ENCODE measurements at places on chromosomes 1 and 21.

GRCh38 chr21:46077674-46078101 lies 20.2 kb upstream of the COL6A2 start:
- no peak for DNase-seq

DNA sequence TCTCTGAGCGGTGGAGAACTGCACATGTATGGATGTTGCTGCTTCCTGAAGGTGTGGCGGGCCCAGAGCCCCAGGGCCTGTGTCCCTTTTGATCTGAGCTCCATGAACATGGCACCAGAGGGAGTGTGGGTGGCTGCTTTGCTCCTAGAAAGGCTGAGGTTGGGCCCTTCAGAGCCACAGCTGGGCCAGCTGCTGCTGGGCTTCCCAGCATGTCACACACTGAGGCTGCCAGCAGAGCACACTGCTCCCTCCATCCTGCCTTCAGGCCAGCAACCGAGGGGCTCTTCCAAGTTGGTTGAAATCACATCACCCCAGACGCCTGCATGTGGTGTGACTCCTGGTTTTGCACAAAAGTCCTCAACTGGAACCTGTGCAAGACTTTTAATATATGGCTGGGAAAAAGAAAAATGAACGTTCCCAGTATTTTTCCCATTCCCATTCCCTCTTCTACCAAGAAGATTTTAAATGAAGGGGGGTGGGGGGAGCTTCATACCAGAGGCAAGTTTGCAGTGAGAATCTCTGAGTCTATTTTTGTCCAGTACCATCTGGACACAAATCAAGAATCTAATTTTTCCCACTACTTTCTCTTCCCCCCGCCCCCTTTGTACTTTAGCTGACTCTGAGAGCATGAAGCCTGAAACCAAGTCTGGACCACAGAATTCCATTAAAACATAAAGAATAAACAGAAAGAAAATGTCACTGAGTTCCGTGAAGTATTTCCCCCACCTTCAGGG lies 26.2 kb upstream of the NGF start:
- no peak for DNase-seq

DNA sequence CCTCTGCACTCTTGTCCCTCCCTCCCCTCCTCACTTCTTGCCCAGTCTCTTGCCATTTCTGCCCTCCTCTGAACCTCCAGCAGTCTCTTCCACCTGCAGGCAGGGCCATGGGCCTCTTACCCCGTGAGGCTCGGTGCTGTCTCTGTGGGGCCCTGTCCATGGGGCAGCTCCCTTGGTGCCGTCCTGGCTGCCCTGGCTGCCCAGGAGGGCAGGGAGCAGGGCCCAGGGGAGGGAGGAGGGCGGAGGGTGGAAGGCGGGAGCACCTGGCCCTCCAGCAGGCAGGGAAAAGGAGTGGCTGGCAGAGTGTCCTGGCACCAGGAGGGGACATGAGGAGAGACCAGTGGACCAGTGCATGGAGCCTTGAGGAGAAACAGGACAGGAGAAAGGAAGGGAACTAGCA lies at the start of gene RORC:
Gene RORC (minus strand): TSS at position 198 of the 400 bp plus-strand sequence. CDS start 38 bp downstream, at position 160.
- no peak for DNase-seq

DNA sequence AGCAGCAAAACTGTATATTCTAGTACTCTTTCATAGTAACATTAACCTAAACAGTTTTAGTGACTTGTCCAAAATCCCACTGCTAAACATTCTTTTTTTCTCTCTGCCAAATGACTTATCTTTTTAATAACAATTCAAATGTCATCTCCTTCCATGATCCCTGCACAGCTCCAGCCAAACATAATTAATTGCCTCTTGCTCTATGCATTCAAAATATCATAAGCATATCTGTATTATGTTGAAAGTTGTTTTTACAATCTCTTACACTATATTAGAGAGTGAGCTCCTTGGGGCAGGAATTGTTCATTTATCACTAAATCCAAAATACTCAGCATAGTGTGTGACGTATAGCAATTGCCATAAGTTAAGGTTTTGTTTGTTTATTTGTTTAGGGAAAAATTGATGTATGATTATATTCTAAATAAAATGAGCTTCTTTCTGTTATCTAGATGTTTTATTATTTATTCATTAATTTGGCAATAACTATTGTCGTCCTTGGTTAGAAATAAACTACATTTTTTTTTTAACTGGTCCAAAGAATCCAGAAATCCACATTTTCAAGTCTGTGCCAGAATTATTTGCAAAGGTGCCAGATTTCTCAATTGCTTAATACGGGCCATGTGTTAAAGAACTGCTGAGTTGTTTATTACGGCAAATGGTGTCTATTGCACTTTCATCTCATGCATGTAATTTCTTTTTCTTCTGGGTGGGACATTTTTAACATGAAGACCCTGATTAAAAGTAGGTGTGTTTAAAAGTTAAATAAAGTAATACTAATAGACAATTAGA lies 577.2 kb upstream of the ZRANB2 start:
- DNase-seq = no peak

DNA sequence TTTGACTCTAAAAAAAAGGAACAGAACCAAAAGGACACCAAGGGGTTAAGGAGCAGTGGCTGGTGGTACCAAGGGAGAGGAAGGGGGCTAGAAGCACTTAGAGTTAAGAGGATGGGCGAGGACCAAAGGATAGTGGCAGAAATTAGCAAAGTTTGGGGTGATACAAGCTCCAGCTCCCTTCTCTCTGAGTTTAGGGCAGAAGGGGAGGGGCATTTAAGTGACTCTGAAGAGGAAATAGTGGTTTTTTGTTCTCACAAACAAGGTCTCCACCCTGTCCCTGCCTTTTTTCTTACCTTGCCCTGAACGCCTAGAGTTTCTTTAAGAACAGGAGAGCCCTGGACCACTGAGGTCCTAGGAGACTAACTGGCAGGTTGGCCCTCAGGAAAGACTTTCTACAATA lies 3.3 kb downstream of the CDC42SE1 start:
- no peak for DNase-seq

DNA sequence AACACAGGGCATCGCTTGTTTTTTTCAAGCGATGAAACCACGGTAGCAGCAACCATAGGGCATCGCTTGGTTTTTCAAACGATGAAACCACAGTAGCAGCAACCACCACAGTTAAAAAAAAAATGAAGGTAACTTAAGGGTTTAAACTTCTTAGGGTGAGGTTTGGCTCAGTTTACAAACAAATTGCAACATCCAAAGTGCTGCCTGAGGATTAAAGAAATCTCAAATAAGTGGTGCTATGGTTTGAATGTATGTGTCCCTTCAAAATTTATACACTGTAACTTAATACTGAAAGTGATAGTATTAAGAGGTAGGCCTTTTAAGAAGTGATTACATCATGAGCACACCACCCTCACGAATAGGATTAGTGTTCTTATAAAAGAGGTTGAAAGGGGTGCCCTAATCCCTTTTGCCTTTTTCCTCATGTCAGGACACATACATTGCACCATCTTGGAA lies 6.4 kb upstream of the GBP5 start:
- DNase-seq = no peak

DNA sequence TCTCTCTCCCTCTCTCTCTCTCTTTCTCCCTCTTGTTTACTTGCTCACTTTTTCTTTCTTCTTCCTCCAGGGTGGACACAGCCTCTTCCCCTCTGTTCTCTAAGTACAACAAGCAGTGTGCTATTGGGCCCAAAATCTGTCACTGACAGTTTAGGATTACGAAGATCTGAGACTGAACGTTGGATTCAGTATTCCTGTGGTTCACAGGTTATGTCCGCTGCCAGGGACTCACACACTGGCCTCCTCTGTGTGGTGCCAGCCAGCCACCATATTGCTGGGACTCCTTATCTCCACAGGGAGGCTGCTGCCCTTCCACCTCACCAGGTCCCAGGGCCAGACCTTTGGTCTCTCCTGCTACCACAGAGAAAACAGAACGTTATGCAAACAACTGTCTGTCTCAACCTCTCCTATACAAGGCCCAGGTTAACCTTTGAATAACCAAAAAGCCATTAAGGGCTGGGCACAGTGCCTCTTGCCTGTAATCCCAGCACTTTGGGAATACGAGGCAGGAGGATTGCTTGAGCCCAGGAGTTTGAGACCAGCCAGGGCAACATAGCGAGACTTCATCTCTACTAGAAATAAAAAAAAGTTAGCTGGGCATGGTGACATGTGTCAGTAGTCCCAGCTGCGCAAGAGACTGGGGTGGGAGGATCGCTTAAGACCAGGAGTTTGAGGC lies 171.9 kb upstream of the RAB4A start:
- no peak for DNase-seq

GRCh38 chr1:155207806-155208540 lies at the start of gene THBS3:
TSS of gene THBS3 (minus strand) at chr1:155207897. CDS start at chr1:155207876, 21 bp downstream.
- DNase-seq = no peak

DNA sequence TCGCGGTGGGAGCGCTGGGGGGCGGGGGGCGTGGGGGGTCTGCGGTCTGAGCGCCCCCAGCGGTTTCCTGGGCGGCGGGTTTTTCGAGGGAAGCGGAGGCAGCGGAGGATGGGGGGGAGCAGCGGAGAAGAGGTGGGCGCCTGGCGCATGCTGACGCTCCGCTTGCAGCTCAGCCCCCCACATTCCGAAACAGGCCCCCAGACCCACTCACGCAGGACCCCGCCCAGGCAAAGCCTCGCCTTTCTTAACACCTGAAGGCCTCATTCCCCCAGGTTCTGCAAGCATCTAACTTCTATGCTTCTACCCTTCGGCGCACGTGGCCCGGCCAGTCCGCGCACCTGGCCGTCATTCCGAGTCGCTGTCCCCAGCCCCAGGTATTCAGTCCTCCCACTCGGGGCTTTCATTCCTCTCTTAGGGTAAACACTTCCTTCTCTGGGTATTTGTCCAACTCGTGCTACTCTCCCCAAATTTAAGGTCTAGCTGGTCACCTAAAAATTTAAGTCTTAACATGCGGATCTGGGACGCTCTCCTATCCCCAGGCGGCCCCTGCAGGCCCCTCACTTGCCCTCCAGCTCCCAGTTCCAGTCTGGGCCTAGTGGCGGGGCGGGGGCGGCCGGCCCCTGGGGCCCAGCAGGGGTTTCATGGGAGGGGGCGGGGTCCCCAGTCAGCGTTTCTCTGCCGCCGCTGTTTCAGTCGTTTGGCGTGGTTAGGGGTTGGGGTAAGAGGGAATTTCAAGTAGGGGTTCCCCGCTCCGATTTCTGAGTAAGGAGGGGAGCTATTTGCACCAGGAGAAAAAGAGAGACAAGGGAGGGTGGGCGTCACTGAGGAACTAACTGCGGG lies 2.8 kb upstream of the ZBTB7B start:
- DNase-seq = no peak

DNA sequence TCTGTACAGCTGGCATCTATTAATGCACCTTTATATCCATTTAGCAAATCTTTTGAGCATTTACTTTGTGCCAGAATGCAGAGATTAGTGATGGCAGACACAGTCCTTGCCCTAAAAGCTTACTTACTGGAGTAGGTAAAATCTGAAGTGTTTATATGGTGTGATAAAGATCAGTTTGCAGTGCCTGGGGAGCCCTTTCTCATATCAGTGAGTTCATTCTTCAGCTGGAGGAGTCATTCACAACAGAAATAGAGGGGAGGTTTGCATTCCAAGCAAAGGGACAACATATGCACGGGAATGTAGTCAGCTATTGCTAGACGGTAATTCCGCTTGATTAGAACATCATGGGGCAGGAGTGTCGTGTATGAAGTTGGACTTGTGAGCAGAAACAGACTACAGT lies 8.4 kb downstream of the SLC35F3 start:
- DNase-seq = no peak

DNA sequence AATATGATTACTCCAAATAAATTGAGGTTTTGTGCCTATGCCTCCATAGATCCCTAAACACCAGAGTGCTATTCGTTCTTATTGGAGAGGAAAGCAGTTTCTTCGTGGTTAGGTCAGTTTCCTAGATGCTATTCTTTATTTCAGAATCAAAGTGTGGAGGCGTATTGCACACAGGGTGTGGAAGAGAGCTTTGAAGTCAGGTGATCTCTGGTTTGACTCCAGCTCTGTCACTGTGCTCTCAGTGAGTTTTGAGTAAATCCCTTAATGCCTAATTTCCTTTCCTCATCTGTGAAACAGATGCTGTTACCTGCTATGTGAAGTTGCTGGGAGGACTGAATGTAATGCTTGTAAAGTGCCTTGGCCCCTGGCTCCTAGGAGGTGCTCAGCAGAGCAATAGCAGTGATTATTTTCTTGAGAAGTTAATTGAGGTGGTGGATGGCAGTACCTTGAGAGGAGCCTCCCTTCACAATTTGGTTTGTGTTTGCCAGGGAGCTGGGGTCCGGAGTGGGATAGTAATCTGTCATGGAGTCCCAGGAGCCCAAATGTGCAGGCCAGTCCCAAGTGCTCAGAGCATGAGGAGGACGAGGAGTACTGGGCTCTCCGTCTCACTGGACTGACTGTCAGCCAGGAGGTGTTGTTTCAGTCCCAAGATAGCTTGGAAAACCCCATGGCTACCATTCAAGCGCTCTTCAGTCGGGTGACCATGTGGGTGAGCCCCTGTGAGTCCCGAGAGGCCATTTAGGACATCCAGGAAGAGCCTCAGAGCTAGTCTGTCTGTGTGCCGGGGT lies 14.9 kb downstream of the NTPCR start:
- DNase-seq = no peak

- DNase-seq = no peak
These were observed 634.8 kb downstream of the KCNT2 start for GRCh38 chr1:195973311-195973904.

DNA sequence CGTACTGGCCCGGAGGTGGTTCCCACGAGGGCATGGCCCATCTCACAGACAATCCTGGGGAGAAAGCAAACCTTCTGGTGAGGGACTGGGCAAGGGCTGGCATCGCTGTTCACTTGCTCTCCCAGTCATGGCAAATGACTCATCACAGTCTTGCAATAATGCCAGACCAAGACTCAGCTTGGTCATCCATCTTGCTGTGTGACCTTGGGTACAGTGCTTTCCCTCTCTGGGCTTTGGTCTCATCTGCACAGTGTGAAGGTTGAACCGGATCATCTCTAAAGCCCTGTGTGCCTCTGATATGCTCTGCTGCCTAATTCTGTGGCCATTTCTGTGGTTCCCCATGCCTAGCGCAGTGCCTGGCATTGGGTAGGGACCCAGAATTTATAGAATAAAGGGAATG lies 143.6 kb upstream of the CD34 start:
- DNase-seq = no peak

DNA sequence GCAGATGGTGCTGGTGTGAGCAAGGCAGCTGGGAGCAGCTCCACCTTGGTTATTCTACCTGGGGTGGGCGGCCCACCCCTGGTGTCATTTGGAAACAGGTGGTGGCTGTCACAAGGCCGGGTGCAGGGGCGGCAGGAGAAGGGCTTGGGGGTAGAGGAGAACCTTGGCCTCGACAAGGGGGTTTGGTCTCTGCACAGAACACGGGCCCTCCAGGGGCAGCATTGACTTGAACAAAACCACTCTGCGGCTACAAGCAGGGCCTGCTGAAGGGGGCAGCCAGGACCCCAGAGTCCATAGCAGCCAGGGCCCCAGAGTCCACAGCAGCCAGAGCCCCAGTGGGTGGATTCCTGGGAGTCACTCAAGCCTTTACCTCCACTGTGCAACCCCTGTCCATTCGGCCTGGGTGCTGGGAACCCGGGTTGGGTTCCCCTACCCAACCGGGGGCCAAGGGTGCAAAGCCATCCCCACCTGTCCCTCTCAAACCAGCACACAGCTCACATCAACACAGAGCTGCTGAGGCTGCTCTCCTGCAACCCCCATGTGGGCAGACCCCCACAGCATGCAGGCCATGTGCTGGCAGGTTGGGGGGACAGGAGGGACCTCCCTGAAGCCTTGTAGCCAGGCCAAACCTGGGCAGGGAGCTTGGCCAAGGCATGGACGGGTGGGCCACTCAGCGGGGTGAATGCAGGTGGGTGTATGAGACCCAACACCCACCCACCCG lies 7.7 kb downstream of the TRIM11 start:
- DNase-seq = no peak
